Renal pelvis (tissue), 12 donors: ENCODE measurements at places on chromosomes 5 and 9. TPM values are rescaled to one million over a fixed set of nuclear protein-coding genes. Genes with fewer than 3 reads are reported as not detected.

DNA sequence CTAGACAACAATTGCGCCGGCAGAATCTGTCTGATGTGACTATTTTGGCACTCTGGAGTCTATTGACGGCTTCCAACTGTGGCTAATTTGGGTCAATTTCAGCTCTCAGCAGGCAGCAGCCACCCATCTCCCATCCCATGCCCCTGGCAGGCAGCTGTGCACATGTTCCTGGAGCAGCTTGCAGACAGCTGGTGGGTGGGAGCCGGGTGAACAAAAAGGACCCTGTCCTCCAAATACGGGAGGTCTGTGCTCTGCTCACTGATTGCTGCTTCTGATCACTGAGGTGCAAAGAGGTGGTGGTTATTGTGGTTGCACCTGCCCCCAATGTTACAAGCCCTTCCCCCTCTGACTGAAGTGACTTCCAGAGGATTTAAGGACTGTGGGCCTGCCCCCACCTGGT lies 45.0 kb upstream of the N4BP3 start:
- DNase-seq = no peak

- no peak for DNase-seq
Observed at GRCh38 chr5:36059571-36060419, 6.9 kb downstream of the UGT3A2 start.

GRCh38 chr9:121267689-121268597 lies at the start of gene GSN:
Gene GSN (plus strand): TSS chr9:121268162. CDS start chr9:121301972, 33,810 bp downstream.
- peak; percentile 70 for DNase-seq

- DNase-seq = no peak
Observed at GRCh38 chr9:97060796-97061195, 21.9 kb upstream of the CTSV start.

DNA sequence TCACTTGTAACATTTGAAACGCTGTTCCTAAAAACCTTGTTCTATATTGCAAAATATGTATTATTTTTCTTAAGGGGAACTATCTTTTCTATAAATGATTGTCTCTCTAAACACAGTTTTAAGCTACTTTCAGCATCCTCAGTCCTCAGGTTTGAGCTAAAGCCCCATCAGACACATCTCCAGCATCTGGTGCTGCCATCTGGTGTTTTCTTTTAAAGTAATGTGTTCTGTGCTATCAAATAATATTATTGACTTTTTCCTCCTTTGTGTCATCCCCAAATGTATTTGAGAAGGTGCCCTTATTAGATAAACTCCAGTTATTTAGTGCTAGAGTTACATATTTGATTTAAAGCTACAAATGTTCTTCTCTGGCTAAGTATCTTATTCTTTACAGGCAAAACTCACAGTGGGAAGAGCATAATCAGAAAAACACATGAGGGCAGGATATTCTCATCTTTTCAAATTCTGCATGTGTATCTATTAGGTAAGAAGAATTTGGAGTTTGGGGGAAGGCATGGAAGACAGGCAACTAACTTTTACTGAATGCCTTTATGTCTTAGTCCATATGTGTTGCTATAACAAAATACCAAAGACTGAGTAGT lies 27.5 kb downstream of the ZNF474 start:
- DNase-seq = no peak

DNA sequence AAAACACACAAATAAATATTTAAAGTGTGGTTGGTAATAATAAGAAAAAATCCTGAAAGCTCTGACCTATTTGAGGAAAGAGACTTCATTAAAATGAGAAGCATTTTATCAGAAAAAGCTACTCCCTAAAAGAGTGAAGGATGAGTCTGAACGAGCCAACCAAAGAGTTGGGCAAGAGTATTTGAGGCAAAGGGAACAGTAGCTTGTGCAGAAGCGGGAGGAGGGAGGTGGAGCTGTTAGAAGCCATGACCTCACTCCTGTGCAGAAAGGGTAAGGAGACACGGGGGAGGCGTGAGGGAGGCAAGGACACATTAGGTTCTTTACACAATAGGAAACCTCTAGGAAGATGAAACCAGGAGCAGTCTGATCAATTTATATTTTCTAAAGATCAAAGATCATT lies 29.4 kb downstream of the SH3RF2 start:
- peak; percentile 28 for DNase-seq

DNA sequence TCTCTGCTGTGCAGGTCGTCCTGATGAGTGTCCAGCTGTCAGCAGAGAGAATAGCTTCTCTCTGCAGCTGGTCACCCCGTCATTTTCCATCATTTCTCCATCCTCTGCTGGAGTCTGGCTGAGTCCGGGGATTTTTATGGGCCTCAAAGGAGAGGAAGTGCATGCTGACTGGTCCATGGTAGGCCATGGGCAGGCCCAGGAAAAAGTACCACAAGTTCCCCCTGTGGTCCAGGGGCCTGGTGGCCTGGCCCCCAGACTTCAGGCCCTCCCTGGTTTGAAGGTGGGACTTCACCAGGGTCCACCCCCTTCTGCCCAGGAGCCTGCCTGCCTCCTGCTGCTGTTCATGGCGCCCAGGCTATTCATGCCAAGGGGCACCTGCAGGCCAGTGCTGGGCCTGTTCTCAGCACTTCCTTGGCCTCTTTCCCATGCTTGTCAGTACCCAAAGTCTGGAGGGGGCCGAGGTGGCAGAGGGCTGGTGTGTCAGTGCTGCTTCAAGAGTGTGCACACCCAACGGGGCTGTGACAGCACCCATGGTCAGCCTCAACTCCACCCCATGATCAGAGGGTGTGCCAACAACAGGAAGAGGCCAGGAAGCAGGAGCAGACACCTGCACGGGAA lies 7.3 kb upstream of the MTMR12 start:
- DNase-seq = no peak

GRCh38 chr5:65999061-65999723 lies 72.8 kb downstream of the ERBIN start:
- no peak for DNase-seq

DNA sequence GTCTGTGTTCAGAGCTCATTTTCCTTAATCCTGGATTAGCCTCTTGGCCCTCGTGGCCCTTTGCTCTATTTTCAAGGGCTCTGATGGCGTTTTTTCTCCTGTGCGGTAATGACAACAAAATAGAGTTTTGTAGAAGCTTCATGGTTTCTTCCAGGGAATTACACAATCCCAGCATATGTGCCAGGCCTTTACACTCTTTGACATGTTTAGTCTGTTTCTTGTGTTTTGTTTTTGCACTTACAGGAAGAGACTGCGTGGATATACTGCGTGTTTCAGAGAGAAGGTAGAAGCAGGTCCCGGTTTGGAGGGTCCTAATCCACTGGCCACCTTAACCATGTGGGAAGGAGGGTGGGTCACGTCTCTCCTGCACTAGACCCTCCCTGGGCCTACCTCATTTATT lies 400.2 kb upstream of the IRX4 start:
- DNase-seq = no peak

DNA sequence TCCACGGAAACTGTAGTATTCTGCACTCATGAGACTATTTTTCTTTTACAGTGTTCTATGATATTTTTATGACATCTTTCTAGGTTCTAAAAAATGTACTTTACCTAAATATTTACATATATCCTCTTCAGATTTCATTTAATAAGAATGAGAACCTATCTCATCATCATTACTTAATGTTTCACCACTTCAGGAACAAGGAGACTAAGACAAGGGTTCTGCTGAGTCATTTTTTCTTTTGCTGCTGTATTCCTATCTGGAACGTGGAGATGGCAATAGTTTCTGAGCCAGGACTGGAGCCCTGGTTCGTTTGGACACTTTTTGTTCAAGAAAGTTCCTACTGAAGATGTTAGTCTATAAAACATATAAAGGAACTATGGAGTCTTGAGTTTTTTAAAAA lies 258.2 kb upstream of the MAP3K1 start:
- DNase-seq = no peak

Gene ABO
- 17.6 TPM for polyA plus RNA-seq

Gene KIF4B
- polyA plus RNA-seq = 0.24 TPM

Gene GABRP
- 2.4 TPM for polyA plus RNA-seq

Gene TAS2R1
- not detected for polyA plus RNA-seq

Gene SLC46A2
- polyA plus RNA-seq = 0.43 TPM

Gene GLRX
- polyA plus RNA-seq = 71.1 TPM
